ENCODE measurements at places on chromosomes 6 and 20.

GRCh38 chr6:120511712-120512111, 822.6 kb downstream of the TBC1D32 start:
- no peak for DNase-seq

GRCh38 chr6:12047304-12047703, 35.2 kb downstream of the HIVEP1 start:
- no peak for DNase-seq

DNA sequence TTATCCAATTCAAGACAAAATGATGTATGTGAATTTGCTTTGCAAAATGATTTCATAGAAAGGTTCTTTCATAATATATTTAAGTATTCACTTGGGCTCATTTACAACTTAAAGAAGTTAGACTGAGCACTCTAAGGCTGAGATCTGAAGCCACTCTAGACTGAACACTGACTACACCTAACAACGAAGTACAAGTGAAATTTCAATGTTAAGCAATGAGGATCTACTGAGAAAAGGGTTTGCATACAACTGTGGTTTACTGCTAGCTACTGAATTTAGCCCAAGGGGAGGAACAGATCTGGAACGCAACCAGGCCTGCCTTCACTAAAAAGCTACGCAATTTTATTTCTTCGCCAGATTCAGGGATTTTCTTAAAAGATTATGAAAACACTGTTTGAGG, 106.4 kb downstream of the MBOAT1 start:
- no peak for DNase-seq

DNA sequence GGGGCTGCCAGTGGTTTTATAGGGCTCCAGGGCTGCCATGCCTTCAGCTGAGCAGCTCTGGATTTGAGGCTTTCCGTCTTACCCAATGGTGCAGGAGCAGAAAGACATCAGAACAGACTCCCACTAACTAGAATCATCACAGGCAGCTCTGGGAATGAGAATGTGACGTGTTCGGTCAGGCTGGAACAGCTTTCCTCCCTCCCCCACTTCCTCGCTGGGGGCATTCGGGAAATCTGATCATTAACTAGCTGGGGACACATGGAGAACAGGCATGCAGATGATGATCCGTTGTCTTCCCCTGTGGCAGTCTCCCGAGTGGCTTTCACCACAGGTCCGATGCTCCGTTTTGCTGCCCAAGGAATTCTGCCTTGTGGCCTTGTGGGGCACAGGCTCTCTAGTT, 5.5 kb upstream of the MTG2 start:
- DNase-seq: no peak

GRCh38 chr20:40462566-40462965, 226.5 kb downstream of the MAFB start:
- no peak for DNase-seq

DNA sequence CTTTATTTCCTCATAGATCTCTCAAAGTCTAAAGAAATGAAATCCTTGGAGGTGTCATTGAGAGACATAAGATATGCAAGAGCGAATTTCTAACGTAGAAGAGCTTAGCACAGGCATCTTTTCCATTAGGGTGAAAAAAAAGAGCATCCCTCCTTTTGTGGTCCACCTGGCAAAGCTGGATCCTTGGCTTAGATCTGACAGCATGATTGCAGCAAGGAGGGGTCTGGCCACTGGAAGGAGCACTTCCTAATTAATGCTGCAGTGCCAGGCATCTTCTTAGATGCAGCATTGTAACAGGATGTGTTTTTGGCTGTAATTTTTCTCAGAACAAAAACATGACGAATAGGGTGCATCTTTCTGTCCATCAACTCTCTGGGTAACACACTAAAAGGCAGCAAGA, 60.1 kb upstream of the TFAP2D start:
- DNase-seq: no peak

DNA sequence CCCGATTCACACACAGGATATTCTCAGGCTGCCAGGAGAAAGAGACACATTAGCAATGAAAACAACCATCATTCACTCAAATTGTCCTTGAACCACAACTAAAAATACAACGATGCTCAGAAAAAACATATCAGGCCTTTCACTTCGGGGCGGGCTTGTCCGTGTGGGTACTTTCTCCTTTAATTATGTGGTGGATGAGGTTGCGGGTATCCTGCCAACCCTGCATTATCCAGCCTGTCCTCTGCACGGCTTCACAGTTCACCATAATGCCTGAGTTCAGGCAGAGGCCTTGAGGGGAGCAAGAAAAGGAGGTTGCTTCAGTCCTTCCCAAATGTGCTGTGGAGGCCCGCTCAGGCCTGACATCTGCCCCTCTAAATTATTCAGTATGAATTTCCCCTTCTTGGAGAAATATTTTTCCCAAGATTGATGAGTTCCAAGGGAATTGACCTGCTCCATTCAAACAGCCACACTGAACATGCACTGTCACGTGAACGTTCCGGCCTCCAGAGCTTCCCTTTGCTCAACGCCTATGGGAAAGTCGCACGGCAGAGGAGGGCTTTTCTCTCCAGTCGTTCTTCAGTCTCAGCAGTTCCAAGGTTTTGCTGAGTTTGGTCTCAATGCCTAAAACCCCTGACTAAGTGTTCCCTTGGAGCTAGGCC, 70.3 kb downstream of the MYLK4 start:
- no peak for DNase-seq

DNA sequence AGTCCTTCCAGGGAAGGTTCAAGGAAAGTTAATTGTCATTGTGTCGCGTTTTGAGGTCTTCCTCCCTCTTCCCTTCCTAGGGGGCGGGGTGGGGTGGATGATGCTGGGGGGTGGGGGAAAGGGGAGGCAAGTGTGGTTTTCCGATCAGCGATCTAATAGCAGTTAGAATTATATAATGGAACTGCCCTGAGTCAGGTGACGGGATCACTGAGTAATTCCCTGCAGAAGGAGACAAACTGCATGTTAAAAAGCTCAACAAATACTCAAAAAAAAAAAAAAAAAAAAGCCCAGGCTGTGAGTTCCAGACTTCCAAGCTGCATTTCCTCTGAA, 240.4 kb downstream of the PHACTR1 start:
- no peak for DNase-seq

GRCh38 chr6:47407300-47408281, 70.0 kb upstream of the CD2AP start:
- DNase-seq: no peak

DNA sequence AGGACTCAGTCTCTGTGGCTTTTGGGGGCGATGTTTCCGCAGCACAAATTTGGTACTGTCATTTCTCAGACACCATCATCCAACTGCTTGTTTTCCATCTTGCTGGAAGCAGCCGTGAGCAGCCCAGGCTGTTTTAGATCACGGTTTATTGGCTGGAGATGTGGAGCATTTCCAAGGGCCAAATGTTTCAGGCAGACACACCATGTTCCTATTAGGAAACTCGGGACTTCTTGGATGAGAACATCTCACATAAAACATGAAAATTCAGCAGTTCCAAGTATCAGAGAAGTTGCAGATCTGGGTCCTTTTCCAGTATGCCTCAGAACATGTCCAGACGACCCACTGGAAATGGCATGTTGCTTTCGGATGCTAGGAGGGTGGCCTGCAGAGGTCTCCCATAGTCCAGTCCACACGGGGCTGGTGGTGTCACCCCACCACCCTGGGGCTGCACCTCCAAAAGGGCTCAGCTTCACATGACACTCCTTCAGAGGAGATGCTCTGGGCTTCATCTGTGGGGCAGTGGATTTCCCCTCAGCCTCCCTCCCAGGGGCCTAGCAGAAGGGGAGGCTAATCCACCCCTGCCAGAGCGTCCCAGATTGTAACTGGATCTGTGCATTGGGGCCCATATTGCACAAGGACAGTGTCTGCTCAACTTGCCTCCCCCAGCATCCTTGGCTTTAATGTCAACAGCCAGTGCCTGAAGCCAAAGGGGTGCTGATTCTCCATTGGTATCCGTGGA, 176.3 kb downstream of the SCP2D1 start:
- DNase-seq: no peak

DNA sequence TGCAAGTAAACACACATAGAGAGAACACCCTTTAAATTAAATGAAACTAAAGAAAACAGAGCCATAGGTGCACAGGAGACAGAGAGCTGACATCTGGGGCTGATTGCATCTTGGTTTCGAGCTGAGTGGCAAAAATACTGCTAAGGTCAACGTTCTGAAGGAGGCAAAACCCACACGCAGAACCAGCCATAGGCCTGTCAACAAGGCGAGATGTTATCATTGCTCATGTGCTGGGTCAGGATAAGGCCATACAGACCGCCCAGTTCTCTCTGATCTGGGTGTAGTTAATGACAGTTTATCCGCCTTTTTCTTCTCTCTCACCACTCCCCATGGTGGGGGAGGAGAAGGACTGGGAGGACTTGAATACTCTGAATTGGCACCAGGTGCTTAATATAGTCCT, 4.5 kb upstream of the FAM110A start:
- DNase-seq: no peak

GRCh38 chr20:34249291-34249690, 8.1 kb downstream of the ASIP start:
- no peak for DNase-seq

- DNase-seq: no peak
Observed at GRCh38 chr20:61991476-61991875, 74.2 kb downstream of the TAF4 start.

DNA sequence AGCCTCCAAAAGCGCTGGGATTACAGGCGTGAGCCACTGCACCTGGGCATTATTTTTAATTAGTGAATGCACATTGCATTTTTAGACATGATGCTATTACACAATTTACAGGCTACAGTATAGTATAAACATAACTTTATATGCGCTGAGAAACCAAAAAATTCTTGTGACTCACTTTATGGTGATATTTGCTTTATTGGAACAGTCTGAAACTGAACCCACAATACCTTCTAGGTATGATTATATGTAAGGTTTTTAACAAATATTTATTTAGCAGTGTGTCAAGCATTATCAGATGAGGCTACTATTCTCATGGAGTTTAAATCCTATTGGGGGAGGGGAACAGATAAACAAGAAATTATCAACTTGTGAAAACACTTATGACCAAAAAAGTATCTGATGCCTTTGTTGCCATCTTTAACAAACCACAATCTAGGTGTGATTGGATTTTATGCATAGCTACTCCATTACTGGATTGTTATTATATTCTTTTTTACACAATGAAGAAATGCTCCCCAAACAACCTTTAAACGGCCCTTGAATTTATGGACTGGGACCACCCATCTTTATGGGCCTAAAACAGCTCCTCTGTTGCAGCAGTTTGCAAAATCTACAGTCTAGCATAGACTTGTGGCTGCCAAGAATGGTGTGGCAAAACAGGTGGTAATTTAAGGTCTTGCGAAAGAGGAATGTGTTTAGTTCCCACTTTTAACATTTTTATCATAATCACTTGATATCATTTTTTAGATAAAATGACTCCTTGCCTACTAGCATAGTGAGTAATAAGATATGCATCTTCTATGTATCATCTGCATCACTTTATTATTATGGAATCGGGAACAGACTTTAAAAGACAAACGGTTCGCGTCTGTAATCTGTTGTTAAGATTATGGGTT, 159.2 kb upstream of the C6orf118 start:
- DNase-seq: no peak

DNA sequence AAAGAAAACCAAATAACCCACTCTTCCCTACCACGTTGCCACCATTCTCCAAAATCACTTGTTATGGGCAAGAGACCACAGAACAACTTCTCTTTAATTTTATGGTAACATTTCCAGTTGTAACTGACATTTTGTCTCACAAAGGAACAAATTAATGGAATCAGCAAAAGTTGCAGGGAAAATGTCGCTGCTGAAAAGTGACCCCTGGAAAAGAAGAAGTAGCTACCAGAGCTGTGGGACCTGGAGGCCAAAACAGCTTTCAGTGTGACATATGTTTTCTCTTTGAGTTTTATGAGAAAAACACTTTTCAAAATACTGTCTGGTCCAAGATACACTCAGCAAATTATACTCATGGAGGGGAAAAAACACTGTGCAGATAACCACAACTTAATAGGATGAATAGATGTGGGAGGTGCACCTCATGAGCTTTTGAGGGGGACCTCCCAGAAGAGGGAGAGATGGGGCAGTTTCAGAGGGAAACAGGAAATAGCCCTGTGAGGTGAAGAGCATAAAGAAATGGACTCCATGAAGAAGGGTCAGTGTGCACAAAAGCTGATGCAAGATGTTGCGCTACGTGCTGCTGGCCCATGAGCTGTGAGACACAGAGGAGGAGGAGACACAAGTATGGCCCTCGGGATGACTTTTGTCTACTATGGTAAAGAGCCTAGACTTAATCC, 87.3 kb downstream of the DTNBP1 start:
- DNase-seq: no peak

- DNase-seq: peak; percentile 86
Observed at GRCh38 chr6:157021344-157021992, 244.3 kb downstream of the ARID1B start.

DNA sequence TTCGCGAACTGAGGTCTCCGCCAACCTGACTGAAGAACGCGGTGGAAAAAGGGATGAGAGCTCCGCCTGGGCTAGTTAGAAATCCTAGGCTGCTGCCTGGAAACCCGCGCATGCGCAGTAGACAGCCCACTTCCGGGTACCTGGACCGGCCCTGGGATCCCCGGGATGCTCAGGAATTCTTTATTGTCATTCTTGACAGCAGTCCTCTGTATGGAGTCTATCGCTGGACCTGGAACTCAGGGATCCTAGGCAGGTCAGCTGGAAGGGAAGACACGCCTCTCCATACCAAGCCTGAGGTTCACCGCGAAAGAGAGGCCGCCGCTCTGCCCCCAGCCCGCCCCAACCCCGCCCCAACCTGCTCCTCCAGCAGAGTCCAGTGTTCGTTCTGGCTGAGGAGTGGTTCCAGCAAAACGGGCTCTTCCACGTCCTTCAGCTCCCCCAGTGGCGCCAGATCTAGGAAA, 1379.2 kb upstream of the DEFB115 start:
- DNase-seq: no peak

DNA sequence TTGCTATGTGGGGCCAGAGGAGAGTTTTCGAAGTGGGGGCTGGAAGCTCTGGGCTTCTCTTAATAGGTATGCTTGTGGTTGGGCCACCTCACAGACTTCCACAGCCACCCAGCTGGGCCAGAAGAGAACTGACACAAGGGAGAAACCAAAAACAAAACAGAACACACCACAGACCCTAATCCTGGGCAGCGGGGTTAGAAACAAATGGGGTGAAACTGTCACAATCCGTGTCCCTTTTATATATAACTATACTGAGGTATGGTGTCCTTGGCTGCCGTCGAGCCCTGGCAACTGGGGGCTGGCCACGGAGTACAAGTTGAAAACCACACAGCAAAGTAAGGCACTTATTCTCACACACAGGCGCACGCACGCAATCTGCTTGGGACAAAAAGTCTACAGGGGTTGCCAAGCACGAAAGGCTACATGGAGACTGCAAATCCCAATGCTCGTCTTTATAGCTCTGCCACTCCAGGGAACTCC, 78.3 kb downstream of the TRAM2 start:
- no peak for DNase-seq
